Lung (tissue), 17 donors: ENCODE measurements at places on chromosomes 4 and X. TPM values are rescaled to one million over a fixed set of nuclear protein-coding genes. Genes with fewer than 3 reads are reported as not detected.
A peak's percentile ranks its signal among the peaks of the same experiment; 100 is the strongest.

- H3K4me3 ChIP-seq = no peak overlapping the region
- no peak for DNase-seq
- H3K36me3 ChIP-seq = no peaks in the 10 kb centered on the region
- no peaks in the 10 kb centered on the region for H3K27me3 ChIP-seq
Measured at GRCh38 chrX:3449287-3449686, 102.8 kb upstream of the MXRA5 start.

The VAMP7 gene
- 38.4 TPM for total RNA-seq

The KDR gene
- total RNA-seq = 132 TPM

The DKK2 gene
- total RNA-seq = 6.4 TPM

DNA sequence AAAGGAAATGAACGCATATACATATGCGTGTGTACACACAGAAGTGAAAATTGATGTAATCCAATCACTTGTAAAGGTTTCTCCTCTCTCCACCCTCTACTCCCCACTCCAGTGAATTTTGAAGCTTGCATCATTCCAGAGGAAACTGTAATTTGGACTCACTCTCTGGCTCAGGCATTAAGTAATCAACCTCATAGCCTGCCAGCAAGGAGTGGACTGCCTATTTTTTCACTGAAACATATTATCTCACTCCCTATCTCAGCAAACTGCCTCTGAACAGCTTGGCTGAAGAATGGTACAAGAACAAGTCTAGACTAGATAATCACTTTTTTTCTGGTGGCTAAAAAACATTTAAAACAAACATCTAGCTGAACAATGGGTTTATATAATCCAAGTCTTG lies 124.2 kb downstream of the C4orf51 start:
- H3K4me1 ChIP-seq = peaks cover 20% of the 10 kb centered on the region
- H3K36me3 ChIP-seq = peaks cover 6% of the 10 kb centered on the region
- no peak overlapping the region for H3K4me3 ChIP-seq
- no peaks in the 10 kb centered on the region for H3K27me3 ChIP-seq

The CMC4 gene
- 4.3 TPM for total RNA-seq

- no peaks in the 10 kb centered on the region for H3K27me3 ChIP-seq
- H3K4me3 ChIP-seq = peak overlapping the region; percentile 88
- no peaks in the 10 kb centered on the region for H3K36me3 ChIP-seq
- no peaks in the 10 kb centered on the region for H3K4me1 ChIP-seq
- peak; percentile 84 for DNase-seq
Measured at GRCh38 chr4:110196206-110196870, 2.1 kb downstream of the ELOVL6 start.

The ENPP6 gene
- total RNA-seq = 0.37 TPM

- H3K36me3 ChIP-seq = no peaks in the 10 kb centered on the region
- H3K27ac ChIP-seq = no peak overlapping the region
- DNase-seq = no peak
- no peaks in the 10 kb centered on the region for H3K4me1 ChIP-seq
Measured at GRCh38 chrX:153397256-153397960, 3.7 kb downstream of the PNMA6E start.

The NKX6-1 gene
- 0.06 TPM for total RNA-seq

DNA sequence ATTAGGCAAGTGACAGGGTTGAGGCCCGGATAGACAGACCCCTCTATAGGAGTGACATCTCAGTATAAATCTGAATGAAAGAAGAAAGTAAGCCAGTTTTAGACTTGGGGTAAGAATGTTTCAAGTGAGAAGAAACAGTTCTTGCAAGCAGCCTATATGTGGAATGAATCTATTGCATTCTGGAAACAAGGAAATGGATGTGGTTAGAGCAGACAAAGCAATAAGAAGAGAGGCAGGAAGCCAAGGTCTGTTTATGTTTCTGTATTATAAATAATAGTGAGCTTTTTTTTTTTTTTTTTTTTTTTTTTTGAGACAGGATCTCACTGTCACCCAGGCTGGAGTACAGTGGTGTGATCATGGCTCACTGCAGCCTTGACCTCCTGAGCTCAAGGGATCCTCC lies 255.8 kb downstream of the UNC5C start:
- no peak overlapping the region for H3K4me3 ChIP-seq
- no peak overlapping the region for H3K27ac ChIP-seq
- no peaks in the 10 kb centered on the region for H3K36me3 ChIP-seq
- H3K4me1 ChIP-seq = no peaks in the 10 kb centered on the region

The CXorf38 gene
- 17.8 TPM for total RNA-seq

- DNase-seq = no peak
- H3K36me3 ChIP-seq = no peaks in the 10 kb centered on the region
- no peak overlapping the region for H3K4me3 ChIP-seq
- no peaks in the 10 kb centered on the region for H3K4me1 ChIP-seq
- H3K27me3 ChIP-seq = no peaks in the 10 kb centered on the region
Measured at GRCh38 chrX:15298201-15298600, 17.2 kb downstream of the ASB11 start.

The SSX2B gene
- total RNA-seq = not detected

- H3K27ac ChIP-seq = no peak overlapping the region
- no peak for DNase-seq
- no peaks in the 10 kb centered on the region for H3K4me1 ChIP-seq
- peaks cover 41% of the 10 kb centered on the region for H3K27me3 ChIP-seq
Measured at GRCh38 chrX:12304261-12304660, 166.0 kb downstream of the FRMPD4 start.

- H3K4me1 ChIP-seq = no peaks in the 10 kb centered on the region
- H3K36me3 ChIP-seq = no peaks in the 10 kb centered on the region
- no peak overlapping the region for H3K4me3 ChIP-seq
- H3K27ac ChIP-seq = no peak overlapping the region
- H3K27me3 ChIP-seq = peaks cover 36% of the 10 kb centered on the region
- no peak for DNase-seq
Measured at GRCh38 chrX:114715096-114715495, 131.2 kb downstream of the HTR2C start.

The FAM53A gene
- total RNA-seq = 2.8 TPM

The VSIG1 gene
- total RNA-seq = 0.57 TPM

- no peak overlapping the region for H3K4me3 ChIP-seq
- no peak overlapping the region for H3K27ac ChIP-seq
- no peaks in the 10 kb centered on the region for H3K27me3 ChIP-seq
- DNase-seq = no peak
- peaks cover 16% of the 10 kb centered on the region for H3K4me1 ChIP-seq
Measured at GRCh38 chr4:159197260-159197884, 94.5 kb downstream of the RAPGEF2 start.

The PASD1 gene
- total RNA-seq = not detected

DNA sequence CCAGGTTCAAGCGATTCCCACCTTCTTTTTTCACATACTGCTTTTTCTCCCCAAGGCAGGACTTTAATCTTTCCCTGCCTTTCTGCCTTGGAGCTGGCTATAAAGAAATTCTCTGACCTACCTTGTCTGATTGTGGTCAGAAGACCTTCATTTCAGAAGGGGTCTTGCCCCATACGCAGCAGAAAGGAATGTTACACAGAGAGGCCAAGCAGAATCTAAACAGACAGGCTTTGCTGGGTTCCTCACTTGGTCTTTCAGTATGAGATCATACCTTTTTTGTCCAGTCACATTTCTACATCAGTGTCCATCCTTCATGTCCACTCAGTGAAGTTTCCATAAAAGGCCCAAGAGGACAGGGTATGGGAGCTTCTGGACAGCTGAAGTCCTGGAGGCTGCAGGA lies 108.3 kb upstream of the RBPJ start:
- H3K4me3 ChIP-seq = no peak overlapping the region
- no peaks in the 10 kb centered on the region for H3K4me1 ChIP-seq
- no peak for DNase-seq

GRCh38 chr4:6632125-6632524 lies 8.4 kb upstream of the MRFAP1 start:
- no peak for DNase-seq
- no peaks in the 10 kb centered on the region for H3K27me3 ChIP-seq
- H3K27ac ChIP-seq = no peak overlapping the region
- H3K4me1 ChIP-seq = no peaks in the 10 kb centered on the region

GRCh38 chr4:24108567-24108966 lies 218.7 kb upstream of the PPARGC1A start:
- H3K4me1 ChIP-seq = no peaks in the 10 kb centered on the region
- no peak overlapping the region for H3K27ac ChIP-seq
- no peak overlapping the region for H3K4me3 ChIP-seq
- no peak for DNase-seq
- no peaks in the 10 kb centered on the region for H3K27me3 ChIP-seq
